ENCODE measurements at places on chromosomes 4 and X. TPM values are rescaled to one million over a fixed set of nuclear protein-coding genes. Genes with fewer than 3 reads are reported as not detected.

Gene IQCM
- total RNA-seq = not detected

Gene TEX11
- total RNA-seq = not detected

Gene CSAG3
- not detected for total RNA-seq

Gene UGT2B17
- total RNA-seq = not detected

Gene SPANXC
- 0.65 TPM for total RNA-seq

Gene CT83
- total RNA-seq = not detected

Gene TMSB15A
- not detected for total RNA-seq

Gene CHRDL1
- total RNA-seq = not detected

Gene RBM46
- total RNA-seq = not detected

Gene CLDN2
- total RNA-seq = 9.9 TPM

Gene NDUFB11
- 194 TPM for total RNA-seq

Gene FAT1
- total RNA-seq = 188 TPM

Gene SYP
- total RNA-seq = 2.2 TPM

Gene CYLC1
- not detected for total RNA-seq

Gene GSX2
- not detected for total RNA-seq

Measured in A549 treated with RU486 at 1 μM for 4 hours (cell line).